Naive thymus-derived CD8-positive, alpha-beta T cell (primary cell): ENCODE measurements at places on chromosomes 13 and 19.

- DNase-seq = no peak
These were observed 7.0 kb downstream of the KLF5 start for GRCh38 chr13:73065665-73066340.

DNA sequence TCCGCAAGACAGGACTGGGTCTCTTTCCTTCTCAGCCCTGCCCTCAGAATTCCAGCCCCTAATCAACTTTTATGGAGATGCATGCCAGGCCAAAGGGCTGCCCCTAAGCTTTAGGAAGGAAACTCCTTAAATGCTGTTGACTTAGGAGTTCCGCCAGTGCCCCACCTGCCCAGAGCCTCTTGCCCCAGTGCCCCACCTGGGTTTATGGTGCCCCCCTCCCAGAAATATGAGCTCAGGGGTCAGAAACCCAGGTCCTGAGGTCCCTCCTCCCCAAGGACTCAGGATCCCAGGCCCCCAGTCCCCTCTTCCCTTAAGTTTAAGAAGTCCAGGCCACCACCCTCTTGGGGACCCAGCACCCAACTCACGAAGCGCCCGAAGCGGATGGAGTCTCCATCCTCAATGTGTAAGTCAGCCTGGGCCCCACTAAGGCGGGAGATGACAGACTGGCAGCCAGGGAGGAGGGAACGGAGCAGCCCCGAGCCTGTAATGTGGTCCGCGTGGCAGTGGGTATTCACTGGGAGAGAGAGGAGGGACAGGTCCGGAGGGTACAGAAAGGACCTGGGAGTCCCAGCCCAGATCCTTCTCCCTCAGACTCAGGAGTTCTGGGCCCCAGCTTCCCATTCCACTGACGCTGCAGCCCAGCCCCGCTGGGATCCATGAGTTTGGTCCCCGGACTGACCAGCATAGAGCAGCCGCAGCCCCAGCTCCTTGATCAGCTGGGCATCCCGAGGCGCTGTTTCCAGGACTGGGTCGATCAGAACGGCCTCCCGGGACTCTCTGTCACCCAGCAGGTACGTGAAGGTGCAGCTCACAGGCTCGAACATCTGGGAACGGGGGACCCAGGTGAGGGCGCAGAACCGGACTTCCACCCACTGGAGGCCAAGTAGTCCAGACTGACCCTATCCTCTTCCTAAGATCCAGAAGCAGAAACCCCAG is 897 bp downstream of the ETHE1 start:
- DNase-seq = peak; percentile 19

GRCh38 chr19:40584007-40584406 is 7.3 kb downstream of the SHKBP1 start:
- DNase-seq = no peak

GRCh38 chr19:7098096-7098495 is 28.6 kb downstream of the ZNF557 start:
- no peak for DNase-seq

GRCh38 chr19:28472843-28473242 is 740.1 kb downstream of the UQCRFS1 start:
- DNase-seq = no peak
